ENCODE measurements at places on chromosomes 5 and 9.

DNA sequence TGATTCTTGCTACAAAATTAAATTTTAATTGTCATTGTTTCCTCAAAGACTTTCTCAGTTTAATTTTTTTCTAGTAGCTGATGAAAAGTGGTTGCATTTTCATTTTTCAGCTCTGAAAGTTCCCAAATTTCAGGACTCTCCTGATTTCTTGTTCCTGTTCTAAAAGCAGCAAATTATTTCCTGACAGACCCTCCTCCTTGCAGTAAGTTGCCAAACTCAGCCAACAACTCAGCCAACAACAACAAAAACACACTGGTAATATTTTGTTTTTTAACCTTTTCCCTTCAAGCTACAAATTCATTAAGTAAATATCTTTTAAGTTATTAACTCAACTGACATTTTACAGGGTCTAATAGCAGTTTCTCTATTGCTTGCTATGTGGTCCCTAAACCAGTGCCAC, 487.8 kb upstream of the NUDT12 start:
- DNase-seq: no peak

GRCh38 chr5:180126716-180127681, 55.4 kb upstream of the RNF130 start:
- DNase-seq: peak; percentile 29

DNA sequence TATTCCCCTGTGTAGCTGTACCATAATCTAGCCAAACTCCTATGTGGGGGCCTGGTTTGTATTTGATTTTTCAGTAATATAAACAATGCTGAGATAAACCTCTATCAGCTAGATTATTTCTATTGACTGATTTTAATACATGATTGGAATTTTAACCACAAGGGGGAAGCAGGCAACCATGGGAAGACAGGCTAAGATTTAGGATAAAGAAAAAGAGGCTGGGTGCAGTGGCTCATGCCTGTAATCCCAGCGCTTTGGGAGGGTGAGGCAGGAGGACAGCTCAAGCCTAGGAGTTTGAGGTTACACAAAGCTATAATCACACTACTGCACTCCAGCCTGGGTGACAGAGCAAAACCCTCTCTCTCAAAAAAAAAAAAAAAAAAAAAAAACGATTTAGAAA, 18.1 kb upstream of the GPX3 start:
- no peak for DNase-seq

- DNase-seq: no peak
Observed at GRCh38 chr9:7456377-7456776, 343.2 kb downstream of the DMAC1 start.

DNA sequence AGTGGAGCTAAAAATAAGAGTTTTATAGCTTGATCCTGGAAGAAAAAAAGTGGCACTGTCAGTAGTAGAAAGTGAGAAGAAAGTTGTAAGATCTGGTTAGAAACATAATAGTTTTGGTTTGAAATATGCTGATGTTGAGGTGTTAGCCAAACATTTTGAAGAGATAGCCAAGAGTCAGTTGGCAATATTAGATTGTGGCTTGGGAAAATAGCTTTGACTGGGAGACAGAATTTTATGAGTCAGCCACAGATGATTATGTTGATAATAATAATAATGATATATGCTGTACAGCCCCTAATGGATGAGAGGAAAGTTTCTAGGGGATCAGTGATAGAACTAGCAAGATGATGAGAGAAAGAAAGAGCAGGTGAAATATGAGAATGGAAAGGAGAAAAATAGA, 12.4 kb upstream of the CDH18 start:
- DNase-seq: no peak

DNA sequence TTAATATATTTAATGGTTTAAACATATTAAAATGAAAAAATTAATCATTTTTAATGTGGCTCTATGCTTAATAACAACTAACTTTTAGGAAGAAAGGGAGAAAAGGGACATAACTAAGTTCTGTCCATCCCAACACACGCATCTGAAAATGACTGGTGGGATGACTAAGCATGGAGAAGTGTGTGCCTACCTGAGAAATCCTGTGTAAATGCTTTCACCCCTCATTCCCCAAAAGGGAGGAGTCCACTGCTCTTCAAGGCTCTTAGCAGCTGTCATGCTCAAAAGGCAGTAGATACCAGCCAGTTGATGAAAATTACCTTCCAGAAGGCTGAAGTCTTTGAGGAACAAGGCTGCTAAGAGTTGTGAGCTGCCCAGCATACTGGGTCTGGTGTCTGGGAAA, 130.9 kb downstream of the NFIB start:
- DNase-seq: no peak

- no peak for DNase-seq
Observed at GRCh38 chr9:84504360-84504759, 163.8 kb upstream of the SLC28A3 start.

DNA sequence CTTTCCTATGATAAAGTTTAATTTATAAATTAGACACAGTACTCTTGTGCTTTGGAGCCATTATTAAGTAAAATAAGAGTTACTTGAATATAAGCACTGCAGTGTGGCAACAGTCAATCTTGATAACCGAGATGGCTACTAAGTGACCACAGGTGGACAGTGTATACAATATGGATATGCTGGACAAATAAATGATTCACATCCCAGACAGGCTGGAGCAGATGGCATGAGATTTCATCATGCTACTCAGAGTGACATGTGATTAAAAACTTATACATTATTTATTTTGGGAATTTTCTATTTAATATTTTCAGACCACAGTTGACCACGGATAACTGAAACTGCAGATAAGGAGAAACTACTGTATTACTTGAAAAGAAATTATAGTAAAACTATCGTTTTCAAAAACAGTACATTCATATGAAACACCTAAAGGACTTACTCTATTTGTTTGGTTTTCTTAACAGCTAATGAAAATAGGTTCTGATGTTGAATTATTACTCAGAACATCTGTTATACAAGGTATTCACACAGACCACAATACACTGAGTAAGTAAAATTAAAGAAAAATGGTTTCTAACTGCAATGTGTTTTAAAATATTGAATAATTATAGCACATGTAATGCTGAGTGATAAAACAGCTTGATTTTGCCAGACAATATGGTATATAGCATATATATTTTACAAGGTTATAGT, 16.0 kb downstream of the LYRM7 start:
- DNase-seq: no peak

DNA sequence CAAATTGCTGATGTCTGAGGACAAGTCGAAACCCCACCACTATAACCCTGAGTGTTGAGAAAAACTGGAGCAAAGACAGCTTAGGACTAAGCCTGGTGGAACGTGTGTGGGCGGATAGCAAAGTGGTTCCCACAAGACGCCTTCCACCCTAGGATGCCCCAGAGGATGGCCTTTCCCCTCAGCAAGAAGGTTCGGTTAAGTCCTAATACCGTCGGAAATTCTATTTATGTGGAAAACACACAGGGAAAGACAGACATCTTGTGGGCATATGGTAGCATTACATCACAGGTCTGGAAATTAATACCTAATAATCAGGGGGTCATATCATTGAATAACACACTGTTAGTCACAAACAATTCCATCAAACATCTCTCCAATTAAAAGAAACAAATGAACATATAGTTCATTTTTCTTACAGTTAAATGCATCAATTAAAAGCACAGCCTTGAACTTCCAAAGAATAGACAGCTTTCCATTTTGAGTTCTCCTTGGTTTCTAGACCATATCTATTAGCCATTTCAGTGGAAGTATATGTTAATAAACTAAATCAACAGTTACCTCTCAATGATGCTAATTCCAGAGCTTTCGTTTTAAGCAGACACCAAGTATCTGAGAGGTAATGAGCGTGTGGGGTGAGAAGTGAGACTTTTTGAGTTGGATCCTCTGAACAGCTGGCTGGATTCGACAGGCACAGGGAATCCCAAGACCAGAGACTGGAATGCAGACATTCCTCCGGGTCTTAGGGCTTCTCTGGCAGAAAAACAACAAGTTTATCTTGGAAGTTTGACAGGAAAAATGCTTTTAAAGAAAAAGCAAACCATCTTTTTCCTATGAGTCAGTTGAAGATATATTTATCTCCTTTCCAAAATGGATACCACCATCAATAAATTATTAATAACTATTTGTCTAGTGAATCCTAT, 2.9 kb upstream of the ICE1 start:
- no peak for DNase-seq

Measured in effector memory CD8-positive, alpha-beta T cell (primary cell).